DMS53 (cell line): ENCODE measurements at places on chromosomes 13 and 19.

DNA sequence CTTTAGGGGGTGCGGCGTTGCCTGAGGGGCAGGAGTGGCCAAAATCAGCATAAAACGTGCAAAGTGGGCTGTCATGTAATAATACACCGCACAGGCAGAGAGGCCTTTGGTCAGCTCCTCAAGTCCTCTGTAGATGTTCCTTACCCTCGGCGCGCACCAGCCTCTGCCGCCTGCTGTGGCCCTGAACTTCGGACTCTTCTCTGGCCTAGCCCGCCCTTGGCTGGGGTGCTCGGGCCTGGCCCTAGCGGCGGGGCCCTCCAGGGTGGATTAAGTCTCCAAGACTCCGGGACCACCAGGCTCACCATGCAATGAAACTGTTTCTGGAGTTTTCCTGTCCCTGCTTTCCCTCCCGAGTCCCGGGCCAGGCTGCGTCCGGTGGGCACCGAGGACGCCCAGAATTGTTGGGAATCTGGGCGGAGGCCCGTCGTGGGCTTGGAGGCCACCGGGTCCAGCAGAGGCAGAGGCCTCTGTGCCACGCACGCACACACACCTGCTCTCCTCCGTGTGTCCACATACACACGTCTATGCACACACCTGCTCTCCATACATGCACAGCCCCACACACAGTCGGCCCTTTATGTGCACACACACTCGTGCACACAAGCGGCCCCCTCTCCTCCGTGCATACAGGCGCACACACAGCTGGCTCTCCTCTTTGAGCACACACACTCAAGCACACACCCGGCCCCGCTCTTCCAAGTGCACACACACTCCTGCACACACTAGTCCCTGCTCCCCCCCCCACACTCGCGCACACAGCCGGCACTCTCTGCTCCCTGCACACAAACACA is 1.5 kb upstream of the TFDP1 start:
- no peak for DNase-seq

DNA sequence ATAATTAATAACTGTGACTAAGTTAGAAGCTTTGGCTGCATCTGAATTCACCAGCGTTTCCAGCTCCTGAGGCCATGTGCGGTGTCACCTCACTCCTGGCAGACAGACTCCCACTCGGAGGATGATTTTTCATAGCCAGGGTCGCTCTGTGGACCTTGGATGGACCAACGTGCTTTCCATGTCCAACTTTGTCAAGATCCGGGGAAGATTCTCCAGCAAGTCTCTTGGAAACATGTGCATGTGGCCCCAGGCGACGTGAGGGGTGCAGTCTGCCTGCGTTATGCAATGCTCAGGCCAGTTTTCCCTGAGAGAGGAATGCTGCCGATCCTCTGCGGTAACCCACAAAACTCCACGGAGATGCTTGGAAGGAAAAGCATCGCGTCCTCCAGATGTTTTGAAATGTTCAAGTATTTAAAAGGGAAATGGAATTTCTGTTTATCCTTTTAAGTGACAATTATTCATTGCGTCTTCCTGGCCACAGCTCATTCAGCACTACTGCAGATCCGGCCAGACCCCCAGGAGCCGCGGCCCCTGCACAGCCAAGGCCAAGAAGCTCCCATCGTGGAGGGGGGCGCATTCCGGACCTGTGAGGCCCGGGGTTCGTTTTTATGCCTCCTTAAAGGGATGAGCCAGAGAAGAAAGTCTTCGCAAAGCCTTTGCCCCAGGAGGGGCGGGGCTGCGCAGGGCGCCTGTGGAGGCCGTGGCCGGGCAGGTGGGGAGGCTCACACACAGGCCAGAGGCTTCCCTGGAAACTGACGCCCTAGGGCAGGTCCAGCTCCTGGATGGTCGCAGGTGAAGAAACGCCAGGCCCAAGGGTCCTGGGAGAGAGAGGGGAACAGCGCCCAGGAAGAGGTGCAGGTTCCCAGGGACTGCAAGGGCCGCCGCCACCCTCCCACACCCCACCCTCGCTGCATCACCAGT is 46.0 kb downstream of the C13orf46 start:
- DNase-seq, result no peak

DNA sequence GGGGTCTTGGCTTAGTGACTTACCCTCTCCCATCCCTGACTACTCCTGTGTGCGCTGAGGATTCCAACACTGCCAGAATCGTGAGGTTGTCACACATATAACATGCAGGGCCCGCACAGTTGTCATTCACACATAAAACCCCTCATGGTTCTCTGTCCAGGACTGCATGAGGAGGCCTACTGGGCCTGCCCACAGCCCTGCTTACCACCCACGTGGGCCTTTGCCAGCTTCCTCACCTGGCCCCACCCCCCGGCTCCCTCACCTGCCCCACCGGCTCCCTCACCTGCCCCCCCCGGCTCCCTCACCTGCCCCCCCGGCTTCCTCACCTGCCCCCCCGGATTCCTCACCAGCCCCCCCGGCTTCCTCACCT is 197.2 kb downstream of the TEX29 start:
- no peak for DNase-seq

DNA sequence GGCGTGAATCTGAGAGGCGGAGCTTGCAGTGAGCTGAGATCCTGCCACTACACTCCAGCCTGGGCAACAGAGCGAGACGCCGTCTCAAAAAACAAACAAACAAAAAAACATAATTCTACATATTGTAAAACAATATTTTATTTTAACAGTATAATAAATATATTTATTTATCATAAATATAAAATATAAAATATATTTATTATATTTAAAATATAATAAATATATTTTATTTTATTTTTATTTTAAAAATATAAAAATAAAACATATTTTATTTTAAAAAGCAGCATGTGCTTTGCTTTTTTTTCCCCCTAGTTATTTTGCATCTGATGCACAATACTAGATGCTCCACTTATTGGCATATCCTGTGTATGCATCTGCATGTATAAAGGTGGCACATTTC is 1634.6 kb upstream of the PCDH20 start:
- no peak for DNase-seq

DNA sequence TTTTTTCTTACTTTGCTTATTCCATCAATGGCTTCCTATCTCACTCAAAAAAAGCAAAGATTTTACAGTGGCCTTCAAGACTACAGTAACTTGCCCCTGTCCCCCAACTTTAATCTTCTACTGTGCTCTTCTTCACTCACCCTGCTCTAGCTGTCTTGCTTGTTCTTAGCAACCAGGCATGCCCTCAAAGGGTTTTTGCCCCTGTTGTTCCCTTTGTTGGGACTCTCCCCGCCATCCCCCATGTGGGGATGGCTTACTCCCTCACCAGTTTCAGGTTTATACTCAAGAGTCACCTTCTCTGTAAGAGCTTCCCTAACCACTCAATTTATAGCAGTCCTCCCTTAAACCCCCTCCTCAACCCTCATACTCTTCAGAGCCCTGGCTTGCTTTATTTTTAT is 5.4 kb downstream of the MTMR6 start:
- DNase-seq, result no peak

- DNase-seq, result peak; percentile 93
Measured at GRCh38 chr13:31044364-31045285, 112.2 kb downstream of the TEX26 start.

DNA sequence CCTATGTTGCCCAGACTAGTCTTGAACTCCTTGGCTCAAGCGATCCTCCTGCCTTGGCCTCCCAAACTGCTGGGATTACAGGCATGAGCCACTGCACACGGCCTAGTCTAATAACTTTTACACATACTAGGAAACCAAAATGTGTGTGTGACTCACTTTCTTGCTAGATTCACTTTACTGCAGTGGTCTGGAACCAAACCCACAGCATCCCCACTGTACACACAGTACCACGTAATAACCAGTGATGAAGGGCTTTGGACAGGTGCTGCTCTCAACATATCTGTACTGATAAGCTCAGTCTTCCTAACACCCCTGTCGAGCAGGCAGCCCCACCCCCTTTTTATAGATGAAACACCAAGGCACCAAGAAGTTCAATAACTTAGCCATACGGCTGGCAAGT is 5.1 kb downstream of the DNMT1 start:
- DNase-seq, result no peak

GRCh38 chr19:32718286-32718685 is 1.3 kb upstream of the TDRD12 start:
- no peak for DNase-seq

DNA sequence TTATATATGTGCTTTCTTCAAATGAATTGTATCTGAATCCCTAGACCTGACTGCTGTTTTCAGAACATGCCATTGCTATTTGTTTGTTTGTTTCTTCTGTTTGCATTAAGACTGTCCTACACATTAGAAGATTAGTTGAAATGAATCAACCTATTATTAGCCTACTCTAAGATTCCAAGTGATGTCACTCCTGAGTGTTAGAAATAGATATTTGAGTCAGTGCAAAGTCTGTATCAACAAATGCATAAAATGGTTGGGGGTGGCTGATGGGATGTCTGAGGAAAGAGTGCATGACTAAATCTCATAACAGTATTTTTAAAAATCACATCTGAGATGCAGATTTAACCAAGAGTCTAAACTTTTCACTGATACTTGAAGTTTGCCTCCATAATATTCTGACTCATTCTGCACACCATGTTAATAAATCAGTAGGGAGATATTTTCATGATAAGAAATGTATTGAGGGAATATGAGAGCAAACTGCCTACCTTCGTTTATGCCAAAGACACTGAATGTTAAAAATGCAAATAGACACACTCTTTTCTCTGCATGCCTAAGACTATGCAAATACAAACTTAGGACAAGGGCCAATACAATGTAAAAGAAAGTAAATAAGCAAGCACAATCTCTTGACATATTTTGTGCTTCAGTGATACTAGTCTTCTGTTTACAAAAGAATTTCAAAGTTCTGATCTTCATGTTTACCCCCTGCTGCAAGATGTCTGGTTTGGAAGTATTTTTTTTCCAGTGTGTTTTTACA is 253.3 kb downstream of the LIG4 start:
- peak; percentile 4 for DNase-seq

DNA sequence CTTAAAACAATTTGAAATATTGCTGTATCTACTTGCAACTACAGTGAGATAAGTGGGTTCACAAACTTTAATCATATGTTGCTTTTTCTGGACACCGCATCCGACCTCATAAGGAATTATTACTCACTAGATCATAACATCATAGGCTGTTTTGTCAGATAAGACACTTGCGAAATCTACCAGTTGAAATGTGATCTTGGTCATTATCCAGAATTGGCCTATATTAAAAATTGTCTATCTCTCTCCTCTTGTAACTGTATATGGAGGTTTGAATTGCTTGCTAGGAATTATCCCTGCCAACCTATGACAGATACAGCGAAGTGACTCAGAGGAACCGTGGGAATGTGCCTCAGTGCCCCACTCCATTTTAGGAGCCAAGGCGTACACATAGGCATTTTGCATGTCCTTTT is 117.0 kb upstream of the POSTN start:
- DNase-seq, result no peak

GRCh38 chr19:58474997-58475713 is 997 bp upstream of the ZNF446 start:
- DNase-seq, result peak; percentile 51

GRCh38 chr13:61275251-61275650 is 140.4 kb downstream of the PCDH20 start:
- no peak for DNase-seq

GRCh38 chr13:65677906-65678305 is 1552.2 kb downstream of the PCDH9 start:
- DNase-seq, result no peak

GRCh38 chr13:96615252-96615651 is 379.0 kb downstream of the OXGR1 start:
- no peak for DNase-seq

DNA sequence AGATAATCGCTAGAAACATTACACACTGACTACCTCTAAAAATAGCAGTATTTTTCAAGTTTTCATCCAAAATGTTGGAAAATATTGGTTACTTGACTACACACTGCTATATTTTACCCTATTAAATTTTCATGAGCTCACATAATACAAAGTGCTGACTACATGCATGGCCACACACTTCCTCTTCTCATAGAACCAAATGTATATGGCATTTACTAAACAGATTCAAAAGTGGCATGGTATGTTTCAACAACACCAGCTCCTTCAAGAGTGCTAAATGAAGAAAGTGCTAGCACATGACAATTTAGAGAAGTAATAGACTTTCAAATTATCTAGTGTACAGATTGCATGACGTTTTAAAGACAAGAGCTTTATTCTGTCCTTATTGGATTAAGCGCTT is 780.4 kb upstream of the SLITRK6 start:
- DNase-seq, result no peak

DNA sequence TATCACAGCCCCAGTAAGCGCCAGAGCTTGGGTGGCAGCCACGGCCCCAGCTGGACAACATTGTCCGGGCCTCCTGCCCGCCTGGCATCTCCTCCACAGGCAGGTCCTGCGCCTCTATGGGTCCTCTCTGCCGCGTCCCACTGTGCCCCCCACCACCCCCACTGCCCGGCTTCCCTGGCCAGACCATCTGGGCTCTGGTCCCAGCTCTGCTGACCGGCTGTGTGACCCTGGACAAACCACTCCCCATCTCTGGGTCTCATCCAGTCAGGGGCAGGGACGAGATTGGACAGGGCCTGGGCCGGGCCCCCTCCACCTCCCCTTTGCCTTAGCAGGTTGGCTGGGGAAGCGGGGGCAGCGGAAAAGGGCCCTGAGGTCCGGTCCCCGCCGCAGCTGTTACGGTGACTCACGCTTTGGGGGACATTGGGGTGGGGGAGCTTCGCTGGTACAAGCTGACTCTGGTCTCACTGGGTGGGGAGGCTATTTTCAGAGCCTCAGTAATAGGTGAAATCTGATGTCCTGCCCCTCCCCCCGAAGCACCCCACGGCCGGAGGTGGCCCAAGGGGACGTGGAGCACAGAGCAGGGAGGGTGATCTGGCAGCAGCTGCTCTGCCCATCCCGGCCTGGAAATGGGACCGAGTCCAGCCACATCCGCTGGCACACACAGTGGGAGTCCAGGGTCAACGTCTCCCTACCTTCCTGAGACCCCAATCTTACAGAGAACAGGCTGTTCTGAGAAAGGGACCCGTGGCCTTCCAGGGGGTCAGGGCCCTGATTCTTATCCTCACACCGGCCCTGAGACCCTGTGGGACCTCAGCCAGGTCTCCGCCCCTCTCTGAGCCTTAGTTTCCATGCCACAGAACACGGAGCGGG is 9.1 kb downstream of the NFIC start:
- no peak for DNase-seq

DNA sequence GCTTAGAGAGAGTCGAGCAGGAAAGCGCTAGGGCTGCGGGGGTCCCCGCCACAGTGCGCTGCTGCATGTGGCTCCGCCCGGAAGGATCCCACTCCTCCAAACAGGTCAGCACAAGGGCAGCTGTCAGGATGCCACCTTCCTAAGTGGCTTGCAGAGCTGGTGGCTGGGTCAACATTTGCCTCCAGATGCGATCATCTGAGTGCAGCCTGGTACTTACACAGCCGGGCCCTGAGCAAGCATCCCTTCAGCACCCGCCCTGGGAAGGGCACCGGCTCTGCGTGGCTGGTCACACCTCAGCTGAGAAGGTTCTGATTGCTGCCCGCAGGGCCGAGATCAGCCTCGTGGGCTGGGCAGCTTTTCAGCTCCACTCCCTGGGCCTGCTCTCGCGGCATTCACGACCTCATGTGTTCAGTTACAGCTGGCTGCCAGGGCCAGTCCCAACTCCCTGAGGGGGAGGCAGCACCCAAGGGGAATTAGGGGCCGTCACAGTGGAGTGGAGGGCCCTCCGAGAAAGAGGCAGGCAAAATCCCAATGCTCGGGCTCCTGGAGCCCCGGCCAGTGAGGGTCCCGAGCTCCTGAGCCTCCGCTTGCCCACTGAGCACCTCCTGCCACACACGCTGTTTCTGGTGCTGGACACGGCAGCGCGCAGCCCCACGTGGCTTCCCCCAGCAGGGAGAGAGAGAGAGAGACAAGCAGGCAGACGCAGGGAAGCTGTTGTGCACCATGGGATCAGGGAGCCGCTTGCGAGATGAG is 26.8 kb downstream of the AP1M1 start:
- DNase-seq, result no peak
